ENCODE measurements at places on chromosomes 12 and 14.

GRCh38 chr14:49926803-49927202 is 33.9 kb downstream of the ARF6 start:
- DNase-seq, result no peak

DNA sequence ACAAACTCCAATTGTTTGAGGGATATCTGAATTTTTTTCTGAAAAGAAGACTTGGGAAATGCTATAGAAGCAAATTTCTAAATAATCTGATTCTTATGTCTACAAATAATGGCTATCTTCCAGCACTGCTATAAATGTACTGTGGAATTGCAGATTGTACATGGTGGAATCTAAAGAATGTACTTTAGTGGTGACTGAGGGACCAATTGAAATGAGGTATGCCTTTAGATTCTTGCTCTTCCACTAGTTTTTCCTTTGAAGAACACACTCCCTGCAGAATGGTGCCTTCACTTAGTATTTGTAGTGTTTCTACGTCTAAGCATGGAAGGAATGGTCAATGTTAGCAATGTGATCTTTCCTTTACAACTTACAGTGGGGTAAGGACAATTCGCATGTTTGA is 11.7 kb upstream of the PRB4 start:
- no peak for DNase-seq

GRCh38 chr12:121245951-121246350 is 36.0 kb downstream of the P2RX4 start:
- no peak for DNase-seq

DNA sequence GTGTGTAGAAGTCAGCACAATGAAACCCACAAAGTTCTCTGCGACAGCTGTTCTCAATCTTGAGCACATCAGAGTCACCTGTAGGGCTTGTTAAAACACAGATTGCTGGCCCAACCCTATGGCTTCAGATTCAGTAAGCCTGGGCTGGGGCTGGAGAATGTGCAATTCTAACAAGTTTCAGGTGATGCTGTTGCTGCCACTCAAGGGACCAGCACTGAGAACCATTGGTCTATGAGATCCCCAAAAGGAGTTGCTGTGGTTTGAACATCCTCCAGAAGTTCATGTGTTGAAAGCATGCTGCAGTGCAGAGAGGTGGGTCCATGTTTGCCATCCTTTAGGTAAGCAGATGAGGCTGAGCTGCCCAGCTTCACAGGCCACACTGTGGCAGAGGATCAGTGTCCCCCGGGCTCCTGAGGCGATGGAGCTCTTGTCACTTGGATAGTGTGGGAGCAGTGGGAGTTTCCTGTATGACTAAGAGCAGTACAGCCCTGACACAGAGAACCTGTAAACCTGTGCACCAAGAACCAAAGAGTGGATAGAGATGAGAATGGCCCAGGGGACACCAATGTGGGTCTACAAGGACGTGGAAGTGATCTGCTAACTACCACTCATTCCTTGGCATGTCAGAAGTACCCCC is 8.0 kb upstream of the RTRAF start:
- no peak for DNase-seq

GRCh38 chr12:88435334-88436076 is 144.8 kb downstream of the KITLG start:
- DNase-seq, result no peak

All from NCI-H1092 (cell line).